ENCODE measurements at places on chromosomes 1 and 21.

DNA sequence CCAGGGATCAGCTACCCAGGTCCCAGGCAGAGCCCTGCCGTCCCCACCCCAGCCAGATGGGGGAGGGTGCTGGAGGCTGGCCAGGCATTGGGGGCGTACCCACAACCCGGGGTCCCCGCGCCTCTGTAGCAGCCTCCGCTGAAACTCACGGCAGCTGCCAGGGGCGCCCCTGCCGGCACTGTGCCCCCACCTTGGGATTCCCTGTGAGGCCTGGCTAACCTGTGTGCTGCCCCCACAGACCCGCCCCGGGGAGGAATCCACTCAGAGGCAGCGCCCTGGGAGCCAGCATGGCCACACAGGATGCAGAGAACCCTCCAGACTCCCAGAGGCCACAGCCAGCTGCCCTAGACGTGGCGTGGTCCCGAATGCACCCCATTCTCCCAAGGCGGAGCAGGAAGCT is 3.8 kb downstream of the DVL1 start:
- no peak for DNase-seq

DNA sequence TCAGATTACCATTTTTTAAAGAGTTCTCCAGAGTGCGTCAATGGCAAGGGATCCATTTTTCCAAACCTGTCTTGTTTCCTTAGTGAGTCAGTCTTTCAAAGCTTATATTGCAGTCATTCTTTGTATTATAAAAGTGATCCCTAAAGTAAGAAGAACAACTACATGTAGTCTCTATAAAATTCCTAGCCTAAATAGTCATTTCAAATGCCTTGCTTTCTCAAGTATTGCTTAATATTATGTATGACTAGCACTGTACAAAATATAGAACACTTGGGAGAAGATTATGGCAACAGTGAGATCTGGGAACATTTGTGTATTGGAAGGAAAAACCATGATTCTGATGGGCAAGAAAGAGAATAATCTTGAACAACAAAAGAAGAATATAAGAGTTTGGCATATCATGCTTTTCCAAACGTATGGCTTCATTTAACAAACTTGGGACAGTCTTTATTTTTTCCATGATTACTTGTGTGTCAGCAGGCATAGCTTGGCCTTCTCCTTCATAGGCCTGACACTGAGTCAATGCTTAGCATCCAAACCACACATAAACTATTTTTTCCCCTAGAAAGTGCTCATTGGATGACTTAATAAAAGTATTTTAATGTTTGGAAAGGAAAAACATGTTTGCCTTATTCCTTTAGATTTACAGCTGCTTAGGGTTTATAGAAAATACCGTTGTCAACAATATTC is 547.4 kb downstream of the LTN1 start:
- DNase-seq: no peak

GRCh38 chr1:26096471-26096870 is 15.2 kb upstream of the PDIK1L start:
- no peak for DNase-seq

DNA sequence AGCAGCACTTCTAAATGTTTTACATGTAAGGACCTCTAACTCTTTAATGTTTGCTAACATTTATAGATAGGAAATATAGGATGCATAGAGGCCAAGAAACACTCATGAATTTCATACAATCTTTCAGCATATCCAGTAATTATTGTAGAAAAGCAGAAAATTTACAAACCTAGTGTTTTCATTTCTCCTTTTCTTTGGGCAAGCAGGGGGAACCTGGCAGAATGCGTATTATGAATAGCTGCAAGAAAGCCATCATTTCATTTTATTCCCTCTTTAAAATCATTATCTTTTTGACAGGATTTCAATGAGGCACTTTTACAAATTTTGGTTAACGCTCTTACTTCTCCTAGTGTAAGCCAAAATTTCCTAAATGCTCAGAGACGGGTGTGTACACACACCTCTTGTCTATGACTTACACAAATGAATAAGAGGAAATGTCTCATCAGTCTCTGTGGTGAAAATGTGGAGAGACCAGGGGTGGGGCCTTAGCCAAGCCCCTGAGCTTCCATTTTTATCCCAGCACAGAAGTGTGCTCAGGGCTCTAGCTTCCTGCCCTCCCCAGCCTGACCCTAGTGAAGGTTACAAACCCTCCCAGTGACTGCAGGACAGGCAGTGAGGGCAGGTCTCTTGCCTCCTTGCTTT is 91.6 kb downstream of the LRRC8C start:
- peak; percentile 62 for DNase-seq

DNA sequence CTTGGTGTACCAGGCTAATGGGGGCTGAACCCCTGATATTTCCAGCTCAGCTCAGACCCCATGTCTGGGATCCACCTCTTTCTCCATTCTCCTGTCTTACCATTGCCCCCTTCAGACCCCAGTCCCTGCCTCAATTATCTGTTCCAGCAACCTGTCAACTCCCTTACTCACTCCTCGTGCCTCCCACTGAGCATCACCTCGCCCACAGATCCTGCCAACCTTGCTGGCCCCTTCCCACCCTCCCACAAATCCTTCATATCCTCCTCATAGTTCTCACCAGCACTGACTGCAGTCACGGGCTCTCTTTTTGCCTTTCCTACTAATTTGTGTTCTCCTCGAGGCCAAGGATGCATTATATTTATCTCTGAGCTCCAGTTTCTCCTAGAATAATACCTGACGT is 62.9 kb downstream of the TMEM53 start:
- no peak for DNase-seq

GRCh38 chr1:231508941-231509340 is 19.5 kb upstream of the TSNAX start:
- no peak for DNase-seq

DNA sequence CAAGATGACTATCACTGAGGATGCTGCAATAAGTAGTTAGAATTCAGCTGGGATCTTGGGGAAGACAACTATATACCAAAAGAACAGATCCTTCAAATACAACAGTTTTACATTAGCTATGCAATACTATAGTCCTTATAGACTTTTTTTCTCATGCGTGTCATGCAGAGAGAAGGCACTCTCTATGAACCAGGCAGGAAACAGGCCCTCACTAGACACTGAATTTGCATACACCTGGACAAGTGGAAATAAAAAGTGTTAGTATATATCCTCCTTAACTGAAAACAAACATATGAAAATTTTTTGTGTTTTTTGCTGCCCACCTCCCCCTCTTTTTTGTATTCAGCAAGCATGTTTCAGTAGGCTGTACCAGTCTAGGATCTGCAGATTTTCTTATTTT is 29.9 kb downstream of the TMCO1 start:
- no peak for DNase-seq

GRCh38 chr1:221188458-221188857 is 309.2 kb downstream of the HLX start:
- no peak for DNase-seq

- DNase-seq: no peak
Measured at GRCh38 chr1:234719454-234720251, 109.7 kb upstream of the IRF2BP2 start.

DNA sequence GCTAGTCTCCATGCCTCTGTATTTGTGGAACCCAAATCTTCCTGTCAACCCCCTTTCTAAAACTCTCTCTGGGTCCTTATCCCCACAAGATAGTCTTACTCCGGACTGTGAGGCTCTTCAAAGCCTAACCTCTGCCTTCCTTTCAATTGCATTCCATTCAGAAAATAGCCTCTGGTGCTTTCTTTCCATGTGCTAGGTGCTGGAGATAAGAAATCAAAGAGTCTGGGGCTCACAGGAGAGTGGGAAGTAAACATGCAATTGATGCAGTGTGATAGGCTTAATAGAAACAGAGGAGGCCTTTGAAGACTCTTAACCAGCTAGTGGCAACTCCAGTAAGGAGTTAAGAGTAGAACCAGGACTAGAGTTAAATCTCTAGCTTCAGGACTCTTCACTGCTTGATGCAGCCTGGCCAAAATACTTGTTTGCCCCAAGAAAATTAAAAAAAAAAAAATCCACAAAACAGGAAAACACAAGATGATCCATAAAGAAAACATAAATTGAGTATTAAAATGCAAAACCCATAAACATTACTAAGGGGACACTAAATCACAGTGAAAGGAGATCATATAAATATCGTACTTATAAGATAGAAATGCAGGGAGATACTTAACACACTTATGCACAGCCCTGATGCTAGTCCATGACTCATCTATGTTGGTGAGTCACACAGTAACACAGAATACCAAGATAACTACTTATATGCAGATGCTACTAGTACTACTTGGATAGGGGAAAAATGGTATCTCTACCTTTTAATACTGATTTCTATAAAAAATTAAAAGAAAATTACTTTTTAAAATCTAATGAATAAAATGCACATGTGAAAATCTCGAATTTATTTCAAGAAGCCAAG is 341.5 kb downstream of the KCNH1 start:
- DNase-seq: no peak

- no peak for DNase-seq
Measured at GRCh38 chr1:237789619-237790018, 101.1 kb downstream of the ZP4 start.

- no peak for DNase-seq
Measured at GRCh38 chr1:119226913-119227312, 86.5 kb upstream of the WARS2 start.

GRCh38 chr1:73066866-73067265 is 784.5 kb upstream of the NEGR1 start:
- DNase-seq: no peak

- no peak for DNase-seq
Measured at GRCh38 chr1:228011721-228012311, 5.0 kb downstream of the WNT3A start.

- DNase-seq: no peak
Measured at GRCh38 chr1:37255868-37256267, 218.5 kb upstream of the ZC3H12A start.

DNA sequence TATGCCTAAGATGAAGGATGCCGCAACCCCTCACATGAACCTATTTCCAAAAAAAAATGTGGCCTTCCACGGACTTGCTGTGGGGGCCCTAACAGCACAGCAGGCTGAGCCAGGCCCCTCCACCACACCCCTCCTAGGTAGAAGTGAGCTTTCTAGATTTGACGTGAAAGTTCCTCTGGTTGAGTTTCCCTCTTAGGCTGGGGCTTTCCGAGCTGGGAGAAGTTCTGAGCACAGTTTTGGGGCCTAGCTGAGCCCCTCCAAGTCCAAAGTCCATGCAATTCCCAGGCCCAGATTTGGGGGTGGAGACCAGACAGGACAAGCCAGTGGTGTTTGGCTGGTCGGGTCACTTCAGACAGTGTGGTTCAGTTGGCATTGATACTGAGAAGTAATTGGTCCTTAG is 13.8 kb upstream of the PHLDA3 start:
- no peak for DNase-seq

GRCh38 chr21:14877581-14878228 is 187.1 kb downstream of the NRIP1 start:
- DNase-seq: no peak

- DNase-seq: no peak
Measured at GRCh38 chr21:26125433-26126167, 45.0 kb downstream of the APP start.

DNA sequence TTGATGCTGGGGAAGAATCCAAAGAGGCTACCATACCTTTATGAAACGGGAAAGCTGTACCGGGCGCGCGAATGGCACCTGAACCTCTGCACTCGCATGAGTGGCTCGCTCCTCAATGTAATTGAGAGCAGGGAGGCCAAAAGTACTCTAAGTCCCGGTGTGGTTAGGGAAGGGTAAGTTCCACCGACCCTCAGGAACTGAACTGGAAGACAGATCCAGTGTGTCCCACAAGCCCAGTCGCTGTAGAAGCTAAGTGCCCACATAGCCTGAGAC is 1.0 kb downstream of the GATAD2B start:
- no peak for DNase-seq

GRCh38 chr1:37765916-37766664 is 1.2 kb upstream of the EPHA10 start:
- peak; percentile 25 for DNase-seq

GRCh38 chr1:61724506-61724812 is 482 bp downstream of the TM2D1 start:
- DNase-seq: no peak

DNA sequence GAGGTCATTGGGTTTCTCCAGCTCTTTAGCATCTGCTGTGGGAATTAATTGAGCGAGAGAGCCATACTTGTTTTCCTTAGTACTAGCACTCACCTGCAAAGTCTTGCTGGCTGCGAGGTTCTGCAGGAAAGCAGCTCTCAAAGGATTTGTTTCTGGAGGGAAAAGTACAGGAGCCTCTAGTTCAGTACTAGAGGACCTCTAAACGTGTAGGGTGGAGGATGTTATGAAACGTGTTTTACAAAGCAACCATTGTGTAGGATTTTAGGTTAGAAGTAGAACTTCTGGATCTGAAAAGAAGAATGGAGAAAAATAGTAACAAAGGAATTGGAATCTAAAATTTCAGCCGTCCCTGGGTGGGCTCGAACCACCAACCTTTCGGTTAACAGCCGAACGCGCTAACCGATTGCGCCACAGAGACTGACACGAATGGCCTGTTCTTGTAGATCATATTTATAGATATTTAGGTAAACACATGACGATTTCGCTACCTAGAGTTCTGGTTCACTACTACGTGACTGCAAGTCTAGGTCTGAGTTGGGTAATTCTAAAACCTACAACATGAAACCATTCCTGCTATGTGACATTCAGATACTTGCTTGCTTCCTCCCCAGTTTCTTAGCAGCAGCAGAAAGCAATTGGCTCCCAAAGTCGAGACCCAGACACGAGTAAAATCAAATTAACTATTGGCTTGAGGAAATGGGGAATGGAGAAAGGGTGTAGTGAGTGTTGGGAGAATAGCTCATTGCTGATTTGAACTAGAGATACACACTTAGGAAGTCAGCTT is 60.2 kb upstream of the CFAP126 start:
- peak; percentile 53 for DNase-seq

- DNase-seq: no peak
Measured at GRCh38 chr1:115534106-115534505, 107.7 kb upstream of the VANGL1 start.

DNA sequence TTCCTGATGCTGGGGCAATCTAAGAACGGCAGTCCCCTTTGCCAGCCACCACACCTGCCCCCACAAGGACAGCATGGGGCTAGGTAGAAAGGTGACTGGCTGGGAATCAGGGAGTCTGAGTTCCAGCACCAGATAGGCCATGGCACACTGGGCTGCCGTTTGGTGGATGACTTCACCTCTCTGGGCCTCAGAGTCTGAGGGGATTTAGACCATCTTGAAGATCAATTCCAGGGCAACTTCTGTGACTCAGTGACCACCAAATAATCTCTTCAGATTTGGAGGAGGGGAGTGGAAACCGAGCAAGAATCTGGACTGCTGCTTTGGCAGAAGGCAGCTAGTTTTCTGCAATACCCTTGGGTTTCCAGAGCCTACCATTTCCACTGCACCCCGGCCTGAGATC is 92.1 kb upstream of the EDN2 start:
- DNase-seq: no peak

DNA sequence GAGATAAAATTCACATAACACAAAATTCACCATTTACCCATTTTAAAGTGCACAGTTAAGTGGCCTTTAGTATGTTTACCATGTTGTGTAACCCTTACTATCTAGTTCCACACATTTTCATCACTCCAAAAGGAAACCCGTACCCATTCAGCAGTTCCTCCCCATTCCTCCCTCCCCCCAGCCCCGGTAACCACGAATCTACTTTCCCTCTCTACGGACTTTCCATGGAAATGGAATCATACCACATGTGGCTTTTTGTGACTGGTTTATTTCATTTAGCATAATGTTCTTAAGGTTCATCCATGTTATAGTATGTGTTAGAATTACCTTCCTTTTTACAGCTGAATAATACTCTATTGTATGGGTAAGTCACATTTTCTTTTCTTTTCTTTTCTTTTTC is 10.9 kb downstream of the DOP1B start:
- no peak for DNase-seq

- DNase-seq: no peak
Measured at GRCh38 chr1:202397256-202397655, 48.8 kb downstream of the PPP1R12B start.
